ENCODE measurements at places on chromosomes 16 and 17.

GRCh38 chr17:69501591-69502468, 87.3 kb downstream of the MAP2K6 start:
- no peak for DNase-seq

DNA sequence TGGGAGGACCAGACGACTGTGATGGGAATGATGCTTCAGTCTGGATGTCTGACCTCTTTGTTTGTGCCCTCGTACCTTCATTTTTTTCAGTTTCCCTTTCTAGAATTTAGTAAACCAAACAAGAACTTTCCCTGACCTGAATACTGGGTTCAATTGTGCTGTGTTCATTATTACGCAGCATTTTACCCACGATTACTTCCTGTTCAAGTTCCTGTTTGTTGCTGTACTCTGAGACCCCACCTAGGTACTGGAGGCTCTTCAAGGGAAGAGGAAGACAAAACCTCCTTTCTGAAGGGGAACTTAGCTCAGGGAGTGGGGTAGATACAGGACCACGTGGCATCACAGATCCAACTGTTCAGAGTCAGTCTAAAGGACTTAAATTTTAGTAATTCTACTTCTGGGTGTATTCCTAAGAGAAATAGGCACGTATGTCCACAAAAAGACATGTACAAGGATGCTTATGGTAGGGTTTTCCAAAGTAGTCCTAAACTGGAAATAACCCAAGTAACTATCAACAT, 9.2 kb upstream of the PRKCB start:
- DNase-seq: no peak

DNA sequence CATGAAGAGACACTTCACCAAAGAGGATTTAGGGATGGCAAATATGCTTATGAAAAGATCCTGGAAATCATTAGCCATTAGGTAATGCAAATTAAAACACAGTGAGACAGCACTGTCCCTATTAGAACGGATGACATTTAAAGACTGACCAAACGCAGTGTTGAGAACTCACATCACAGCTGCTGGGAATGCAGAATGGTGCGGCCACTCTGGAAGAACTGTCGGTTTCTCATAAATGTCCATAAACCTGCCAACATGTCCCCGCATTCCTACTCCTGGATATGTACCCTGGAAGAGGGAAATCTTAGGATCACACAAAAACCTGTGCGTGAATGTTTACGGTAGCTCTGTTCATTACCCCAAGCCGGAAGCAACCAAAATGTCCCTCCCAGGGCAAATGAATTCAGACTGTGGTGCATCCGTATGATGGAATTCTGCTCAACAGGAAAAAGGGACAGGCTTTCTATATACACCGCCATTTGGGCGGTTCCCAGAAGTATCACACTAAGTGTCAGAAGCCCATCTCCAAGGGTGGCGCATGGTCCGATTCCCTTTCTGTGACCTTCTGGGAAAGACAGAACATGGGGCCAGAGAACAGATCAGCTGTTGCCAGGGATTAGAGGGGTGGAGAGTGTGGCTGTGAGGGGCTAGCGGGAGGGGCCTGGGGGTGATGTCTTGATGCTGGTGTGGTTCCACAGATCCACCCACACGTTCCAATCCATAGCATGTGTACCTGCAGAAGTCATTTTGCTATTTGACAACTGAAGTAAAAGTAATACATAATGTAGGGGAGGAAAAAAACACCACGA, 197.2 kb upstream of the CHMP6 start:
- DNase-seq: no peak

GRCh38 chr16:70381604-70382342, 35.1 kb downstream of the DDX19A start:
- no peak for DNase-seq

GRCh38 chr17:78412403-78412802, 34.0 kb downstream of the PGS1 start:
- DNase-seq: no peak

DNA sequence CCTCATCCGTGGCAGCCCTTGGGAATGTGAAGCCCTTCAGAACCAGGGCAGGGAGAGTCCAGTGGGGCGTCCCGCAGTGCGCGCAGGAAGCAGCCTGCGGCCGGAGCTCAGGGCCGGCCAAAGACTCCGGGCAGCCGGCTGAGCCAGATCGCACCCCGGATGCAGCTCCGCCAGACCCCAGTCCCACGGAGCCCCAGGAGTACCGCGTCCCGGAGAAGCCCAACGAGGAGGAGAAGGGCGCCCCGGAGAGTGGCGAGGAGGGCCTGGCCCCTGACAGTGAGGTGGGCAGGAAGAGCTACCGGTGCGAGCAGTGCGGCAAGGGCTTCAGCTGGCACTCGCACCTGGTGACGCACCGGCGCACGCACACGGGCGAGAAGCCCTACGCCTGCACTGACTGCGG, 6.9 kb downstream of the ZNF205 start:
- DNase-seq: no peak

DNA sequence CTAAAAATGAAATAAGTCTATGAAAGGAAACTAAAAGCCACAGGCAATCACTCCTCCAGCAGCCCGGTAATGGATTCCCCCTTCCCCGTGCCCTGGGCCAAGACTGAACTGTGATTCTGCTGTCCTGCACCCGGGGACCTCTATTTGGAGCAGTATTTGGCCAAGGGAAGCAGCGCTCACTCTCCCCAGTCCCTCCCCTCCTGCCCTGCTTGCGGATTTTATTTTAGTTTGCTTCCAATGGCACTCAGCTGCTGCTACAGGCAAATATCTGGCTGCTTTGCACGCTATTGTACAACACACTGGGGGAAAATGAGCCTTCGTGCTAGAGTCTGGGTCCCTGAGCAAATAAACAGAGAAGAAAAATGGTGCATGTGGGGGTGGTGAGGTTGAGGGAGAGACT, 975.7 kb upstream of the RBFOX1 start:
- DNase-seq: no peak

GRCh38 chr16:19131825-19132218, 18.1 kb downstream of the ITPRIPL2 start:
- no peak for DNase-seq

DNA sequence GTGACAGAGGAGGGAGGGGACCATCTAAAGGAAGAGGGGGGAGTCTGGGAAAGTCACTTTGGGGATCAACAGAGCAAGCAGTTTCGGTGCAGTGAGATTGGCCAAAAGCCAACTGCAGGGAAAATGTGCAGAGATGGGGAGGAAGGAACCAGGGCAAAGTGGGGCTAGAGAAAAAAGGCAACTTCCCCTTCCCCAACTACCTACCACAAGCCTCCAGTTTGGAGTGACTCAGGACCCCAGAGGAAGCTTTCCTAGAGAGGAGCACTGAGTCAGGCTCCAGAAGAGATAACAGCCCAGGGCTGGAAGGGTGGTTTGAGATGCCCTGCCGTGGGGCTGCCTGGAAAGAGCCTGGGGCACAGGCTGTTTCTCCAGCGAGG, 6.9 kb upstream of the CD300LD start:
- no peak for DNase-seq

DNA sequence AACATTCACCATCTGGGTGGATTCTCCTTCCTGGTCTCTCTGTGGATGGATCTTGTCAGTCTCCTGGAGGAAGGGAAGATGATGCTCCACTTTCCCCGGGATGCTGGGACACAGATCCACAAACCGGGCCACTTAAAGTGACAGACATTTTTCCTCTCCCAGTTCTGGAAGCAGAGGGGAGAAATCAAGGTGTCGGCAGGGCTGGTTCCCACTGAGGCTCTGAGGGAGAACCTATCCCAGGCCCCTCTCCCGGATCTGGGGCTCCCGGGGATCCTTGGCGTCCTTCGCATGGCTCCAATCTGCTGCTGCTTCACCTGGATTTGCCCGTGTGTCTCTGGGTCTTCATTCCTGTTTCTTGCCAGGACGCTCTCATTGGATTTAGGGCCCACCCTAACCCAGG, 263.1 kb upstream of the TNRC6C start:
- no peak for DNase-seq

DNA sequence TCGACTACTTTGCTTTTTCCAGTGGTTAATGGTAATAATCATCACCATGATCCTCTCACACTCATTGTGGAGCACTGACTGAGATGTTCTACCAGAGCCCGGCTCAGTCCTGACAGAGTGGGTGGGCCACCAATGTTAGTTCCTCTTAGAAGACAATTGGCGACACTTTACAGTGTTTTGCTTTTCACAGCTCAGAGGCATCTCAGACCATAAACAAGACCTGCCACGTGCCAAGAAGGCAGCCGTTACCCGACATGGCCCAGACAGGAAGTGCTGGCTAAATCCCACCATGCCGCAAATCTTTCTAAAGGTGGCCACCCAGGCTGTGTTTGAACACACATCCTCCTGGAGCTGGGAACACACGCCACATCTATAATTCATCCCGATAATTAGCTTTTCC, 103.7 kb downstream of the XYLT1 start:
- DNase-seq: no peak

GRCh38 chr16:59123479-59123878, 389.4 kb upstream of the GOT2 start:
- no peak for DNase-seq

DNA sequence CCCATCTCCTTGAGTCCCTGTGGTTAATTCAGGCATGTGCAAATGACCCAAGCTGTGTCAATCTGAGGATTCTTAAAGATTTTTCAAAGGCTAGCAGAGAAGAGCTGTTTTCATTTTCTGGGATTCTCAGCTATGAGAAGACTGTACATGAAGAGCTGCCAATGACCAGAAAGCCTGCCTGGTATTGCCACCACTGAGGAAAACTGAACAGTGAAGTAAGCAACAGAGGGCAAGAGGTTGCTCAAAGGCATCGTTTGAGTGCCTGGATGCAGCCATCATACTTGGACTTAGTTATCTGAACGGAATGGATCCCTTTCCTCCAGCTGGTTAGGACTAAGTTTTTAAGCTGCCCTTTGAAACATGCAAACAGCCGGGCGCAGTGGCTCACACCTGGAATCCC, 38.4 kb downstream of the FAM20A start:
- no peak for DNase-seq

GRCh38 chr16:83898463-83899271, at the start of gene MLYCD:
Gene MLYCD (plus strand): TSS chr16:83899115. CDS start chr16:83899145, 30 bp downstream.
- DNase-seq: peak; percentile 35

- DNase-seq: no peak
Observed at GRCh38 chr16:86476956-86477534, 33.3 kb upstream of the FOXF1 start.

DNA sequence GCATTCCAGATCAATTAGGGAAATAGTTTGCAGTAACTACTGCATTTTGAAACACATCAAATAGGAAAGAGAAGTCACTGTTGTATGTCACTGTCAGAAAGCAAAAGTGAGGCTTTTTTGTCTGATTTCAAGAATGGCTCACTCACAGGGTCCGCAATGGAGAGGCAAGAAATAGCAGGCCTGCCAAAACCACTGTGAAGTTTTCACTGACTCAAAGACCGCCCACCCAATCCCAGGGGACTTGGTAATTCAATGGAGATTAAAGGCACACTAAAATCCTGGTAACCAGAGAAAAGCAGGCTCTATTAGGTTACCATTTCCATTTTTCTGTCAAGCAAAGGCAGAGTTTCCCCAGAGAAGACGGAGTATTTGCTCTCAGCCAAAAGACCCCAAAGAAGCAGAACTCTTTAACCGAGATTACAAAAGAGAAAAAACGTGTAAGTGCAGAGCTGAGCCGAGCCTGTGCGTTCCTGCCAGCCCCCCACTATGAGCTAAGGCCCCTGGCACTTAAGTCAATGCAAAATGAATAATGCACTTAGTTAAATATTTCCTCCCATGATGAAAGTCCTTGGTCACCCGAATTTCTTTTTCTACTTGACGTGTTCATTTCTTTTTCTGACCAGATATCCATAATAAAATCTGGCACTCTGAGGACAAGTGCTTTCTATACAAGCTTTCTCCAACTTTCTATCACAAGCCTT, 57.0 kb downstream of the FOXL1 start:
- DNase-seq: no peak

DNA sequence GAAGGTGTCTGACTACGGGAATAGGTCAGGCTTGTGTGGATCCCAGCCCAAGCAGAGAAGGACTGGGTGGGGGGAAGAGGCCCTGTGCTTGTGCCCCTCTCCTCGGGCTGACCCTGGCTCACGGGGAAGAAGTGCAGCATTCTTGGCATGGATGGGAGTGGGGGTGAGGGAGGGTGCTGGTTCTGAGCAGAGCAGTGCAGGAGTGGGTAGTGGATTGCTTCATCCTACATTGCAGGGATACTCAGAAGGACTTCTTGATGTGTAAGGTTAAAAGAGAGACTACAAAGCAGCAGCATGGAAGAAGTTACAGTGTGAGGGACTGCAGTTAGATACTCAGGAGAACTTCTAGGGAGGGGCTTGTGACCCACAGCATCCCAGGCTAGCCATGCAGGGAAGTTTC, 2.1 kb downstream of the ARHGAP23 start:
- DNase-seq: no peak

DNA sequence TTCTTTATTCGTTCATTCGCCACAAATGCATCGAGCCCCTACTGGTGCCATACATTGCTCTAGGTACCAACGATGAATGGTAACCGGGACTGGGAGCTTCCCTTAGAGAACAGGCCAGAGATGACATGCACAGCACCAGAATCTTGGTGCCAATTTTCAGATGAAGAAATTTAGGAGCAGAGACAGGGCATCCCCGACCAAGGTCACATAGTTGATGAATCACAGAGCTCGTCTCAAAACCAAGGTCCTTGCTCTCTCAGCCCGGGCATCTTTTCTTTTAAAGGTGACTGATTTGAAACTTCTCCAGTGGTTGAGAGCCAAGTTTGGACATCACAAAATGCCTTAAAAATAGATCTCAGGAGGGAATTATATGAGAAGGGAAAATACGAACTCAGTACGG, 73.2 kb upstream of the C16orf82 start:
- no peak for DNase-seq

DNA sequence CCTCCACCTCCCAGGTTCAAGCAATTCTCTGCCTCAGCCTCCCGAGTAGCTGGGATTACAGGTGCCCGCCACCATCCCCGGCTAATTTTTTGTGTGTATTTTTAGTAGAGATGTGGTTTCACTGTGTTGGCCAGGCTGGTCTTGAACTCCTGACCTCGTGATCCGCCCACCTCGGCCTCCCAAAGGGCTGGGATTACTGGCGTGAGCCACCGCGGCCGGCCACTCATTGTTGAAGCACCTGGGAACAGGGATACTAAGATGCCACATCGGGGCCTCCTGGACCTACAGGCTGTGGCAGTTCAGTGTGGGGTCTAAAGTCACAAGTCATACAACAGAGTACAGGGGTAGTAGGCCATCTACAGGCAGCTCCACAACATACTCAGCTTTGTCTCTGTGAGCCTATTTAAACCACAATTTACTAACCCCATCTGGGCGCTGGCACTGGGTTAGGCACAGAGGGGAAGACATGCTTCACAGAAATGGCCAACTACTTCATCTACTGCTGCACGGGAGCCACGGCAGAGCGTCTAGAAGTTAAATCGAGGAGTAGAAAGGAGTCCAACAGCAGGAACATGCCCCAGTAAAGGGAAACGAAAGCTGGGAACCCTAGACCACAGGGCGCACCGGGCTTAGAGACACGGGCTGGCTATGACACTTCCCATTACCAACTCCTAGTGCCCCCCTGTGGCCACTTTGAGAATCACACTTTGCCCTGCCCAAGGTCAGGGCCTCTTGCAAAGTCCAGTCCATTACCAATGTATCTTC, 4.3 kb downstream of the VAMP2 start:
- peak; percentile 69 for DNase-seq

DNA sequence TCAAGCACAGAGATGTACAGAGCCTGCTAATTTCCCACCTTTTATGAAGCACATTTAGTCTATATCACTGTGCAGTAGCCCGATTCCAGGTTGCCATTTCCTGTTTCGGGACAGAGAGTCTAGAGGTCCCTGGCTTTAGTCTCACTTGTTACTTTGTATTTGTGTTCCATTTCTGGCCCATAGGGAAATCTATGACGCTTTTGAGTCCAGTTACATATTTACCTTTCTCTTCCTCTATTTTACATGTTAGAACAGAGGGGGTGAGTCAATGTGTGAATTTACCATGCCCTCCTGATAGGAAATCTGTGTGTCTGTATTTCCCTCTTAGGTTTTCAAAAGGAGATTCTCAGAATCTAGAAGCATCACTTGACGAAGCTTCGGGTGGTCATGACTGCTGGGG, 227.1 kb upstream of the ZFHX3 start:
- DNase-seq: no peak

All from stimulated activated CD8-positive, alpha-beta memory T cell treated with anti-CD3 and anti-CD28 coated beads, Interleukin-7, amount 100 ng/mL, for 1 hour (primary cell).